Frontal cortex (tissue), 4 donors: ENCODE measurements at places on chromosomes 3 and 15.

DNA sequence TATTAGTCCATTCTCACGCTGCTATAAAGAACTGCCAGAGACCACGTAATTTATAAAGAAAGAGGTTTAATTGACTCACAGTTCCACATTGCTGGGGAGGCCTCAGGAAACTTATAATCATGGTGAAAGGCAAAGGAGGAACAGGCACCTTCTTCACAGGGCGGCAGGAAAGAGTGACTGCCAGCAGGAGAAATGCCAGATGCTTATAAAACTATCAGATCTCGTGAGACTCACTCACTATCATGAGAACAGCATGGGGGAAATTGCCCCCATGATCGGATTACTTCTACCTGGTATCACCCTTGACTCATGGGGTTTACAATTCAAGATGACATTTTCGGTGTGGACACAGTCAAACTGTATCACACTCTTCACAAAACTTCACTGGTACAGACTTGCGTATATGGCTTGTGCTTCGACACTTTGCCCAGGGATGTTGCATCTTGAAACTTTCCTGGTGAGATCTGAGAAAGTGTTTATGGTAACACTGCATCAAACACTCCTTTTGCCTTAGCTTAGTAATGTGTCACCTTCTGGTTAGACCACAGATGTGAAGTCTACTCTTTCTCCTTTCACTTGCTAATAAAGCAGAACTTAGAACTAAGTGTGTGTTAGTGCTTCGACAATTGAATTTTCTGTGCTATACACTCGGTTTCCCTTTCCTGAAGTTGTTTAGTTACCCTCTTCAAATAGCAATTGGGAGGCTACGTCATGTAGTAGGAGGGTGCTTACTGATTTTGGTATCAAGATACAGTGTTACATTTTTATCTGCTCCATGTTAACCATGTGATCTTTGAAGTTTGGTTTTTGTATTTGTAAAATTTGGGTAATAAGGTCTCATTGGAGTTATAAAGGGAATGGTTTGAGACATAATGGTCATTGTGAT, 185.7 kb downstream of the LPP start:
- DNase-seq: no peak

GRCh38 chr3:132643366-132643765, 16.2 kb downstream of the ACAD11 start:
- DNase-seq: no peak

GRCh38 chr3:156304406-156304805, 184.0 kb downstream of the KCNAB1 start:
- no peak for DNase-seq

- no peak for DNase-seq
Observed at GRCh38 chr3:98670020-98670419, 76.6 kb upstream of the CPOX start.

DNA sequence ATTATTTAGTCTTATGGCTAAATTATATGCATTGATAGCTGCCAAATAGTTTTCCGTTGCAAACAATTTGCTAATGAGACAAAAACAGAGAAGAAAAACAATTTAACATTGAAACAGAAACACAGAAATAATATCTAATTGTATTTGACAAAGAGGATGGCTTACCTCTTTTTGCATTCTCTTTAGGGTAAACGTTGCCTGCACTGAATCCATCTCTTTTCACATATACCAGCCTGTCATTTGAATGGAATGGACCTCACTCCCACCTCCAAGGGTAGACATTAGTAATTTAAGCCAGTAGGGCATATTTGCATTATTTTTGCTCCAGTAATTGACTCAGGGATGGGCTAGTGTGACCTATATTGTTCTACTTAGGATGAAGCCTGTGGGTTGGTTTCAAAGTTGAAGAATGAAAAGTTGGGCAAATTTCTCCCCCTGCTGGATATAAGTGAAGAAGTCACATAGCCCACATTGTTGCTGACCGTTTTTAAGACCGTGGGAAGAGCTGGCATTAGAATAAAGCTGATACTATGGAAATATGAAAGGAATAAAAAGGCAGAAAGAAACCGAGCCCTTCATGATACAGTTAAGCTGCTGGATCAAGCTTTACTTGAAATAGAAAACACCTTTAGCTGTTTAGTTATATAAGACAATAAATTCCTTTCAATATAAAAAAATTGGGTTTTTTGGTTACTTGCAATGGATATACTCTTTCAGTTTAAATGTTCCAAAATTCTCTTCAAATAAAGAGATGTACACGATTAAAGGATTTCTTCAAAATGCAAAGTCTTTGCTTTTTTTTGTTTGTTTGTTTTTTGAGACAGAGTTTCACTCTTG, 26.9 kb downstream of the PIERCE2 start:
- no peak for DNase-seq

DNA sequence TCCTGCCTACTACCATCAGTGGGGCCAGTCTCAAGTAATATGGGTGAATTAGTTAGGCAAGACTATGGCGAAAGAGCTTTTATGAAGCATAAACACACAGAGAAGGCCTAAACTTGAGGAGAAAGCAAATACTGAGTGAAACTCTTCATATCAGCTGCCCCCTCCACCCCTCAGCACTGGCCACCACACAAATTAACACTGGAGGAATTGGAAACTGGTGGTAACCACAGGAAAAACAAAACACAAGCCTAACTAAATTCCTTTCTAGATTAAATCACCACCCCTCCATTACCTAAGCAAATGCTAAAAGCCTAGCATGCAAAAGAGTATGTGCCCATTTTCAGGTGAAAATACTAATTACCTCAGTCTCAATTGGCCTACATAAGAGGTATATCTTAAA, 774.7 kb upstream of the NECTIN3 start:
- DNase-seq: no peak
